ENCODE measurements at places on chromosomes 11 and 22.

GRCh38 chr11:16945671-16946469 is 68.3 kb downstream of the PLEKHA7 start:
- DNase-seq: peak; percentile 65

- DNase-seq: no peak
These were observed 505.2 kb downstream of the TBC1D22A start for GRCh38 chr22:47267513-47268282.

DNA sequence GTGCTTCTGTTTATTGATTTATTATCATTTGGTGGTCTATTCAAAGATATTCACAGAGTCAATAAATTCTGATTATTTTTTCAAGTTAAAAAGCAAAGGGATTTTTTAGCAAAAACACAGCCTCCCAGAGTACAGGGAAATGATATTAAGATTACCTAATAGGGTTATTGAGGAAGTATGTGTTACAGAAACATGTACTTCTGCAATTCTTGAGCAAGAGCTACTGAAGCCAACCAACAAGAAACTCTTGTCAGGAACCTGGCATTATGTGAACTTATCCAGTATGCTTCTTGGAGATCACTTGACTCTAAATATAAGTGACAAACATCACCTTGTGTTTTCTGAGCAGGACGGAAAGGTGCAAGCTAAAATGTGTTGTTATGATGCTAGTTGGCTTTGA is 42.0 kb upstream of the CARD18 start:
- DNase-seq: no peak

DNA sequence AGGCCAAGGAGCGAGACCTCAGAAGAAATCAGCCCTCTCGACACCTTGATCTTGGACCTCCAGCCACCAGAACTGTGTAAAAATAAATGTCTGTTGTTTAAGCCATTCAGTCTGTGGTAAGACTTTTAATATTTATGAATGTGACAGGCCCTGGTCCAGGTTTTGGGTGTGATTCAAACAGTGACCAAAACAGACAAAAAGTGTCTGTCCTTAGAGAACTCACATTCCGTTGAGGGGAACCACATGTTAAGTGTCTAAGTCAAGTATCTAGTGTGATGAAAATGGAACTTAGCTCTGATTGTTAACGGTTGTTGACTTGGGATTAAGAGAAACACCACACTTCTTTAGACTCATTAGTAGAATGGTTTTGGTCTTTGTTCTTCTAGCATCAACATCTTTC is 22.2 kb downstream of the ATXN10 start:
- DNase-seq: no peak

DNA sequence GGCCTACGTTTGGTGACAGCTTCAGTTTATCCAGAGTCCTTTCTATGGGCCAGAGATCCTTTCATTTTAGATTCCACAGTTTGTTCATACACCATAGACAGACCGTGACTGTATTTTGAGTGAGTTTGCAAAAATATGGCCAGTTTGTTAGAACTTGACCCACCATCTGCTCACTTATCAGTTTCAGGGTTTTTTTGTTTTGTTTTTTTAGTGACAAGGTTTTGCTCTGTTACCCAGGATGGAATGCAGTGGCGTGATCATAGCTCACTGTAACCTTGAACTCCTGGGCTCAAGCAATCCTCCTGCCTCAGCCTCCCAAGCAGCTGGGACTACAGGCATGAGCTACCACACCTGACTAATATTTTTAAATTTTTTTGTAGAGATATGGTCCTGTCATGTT is 9.1 kb upstream of the CKAP5 start:
- no peak for DNase-seq

DNA sequence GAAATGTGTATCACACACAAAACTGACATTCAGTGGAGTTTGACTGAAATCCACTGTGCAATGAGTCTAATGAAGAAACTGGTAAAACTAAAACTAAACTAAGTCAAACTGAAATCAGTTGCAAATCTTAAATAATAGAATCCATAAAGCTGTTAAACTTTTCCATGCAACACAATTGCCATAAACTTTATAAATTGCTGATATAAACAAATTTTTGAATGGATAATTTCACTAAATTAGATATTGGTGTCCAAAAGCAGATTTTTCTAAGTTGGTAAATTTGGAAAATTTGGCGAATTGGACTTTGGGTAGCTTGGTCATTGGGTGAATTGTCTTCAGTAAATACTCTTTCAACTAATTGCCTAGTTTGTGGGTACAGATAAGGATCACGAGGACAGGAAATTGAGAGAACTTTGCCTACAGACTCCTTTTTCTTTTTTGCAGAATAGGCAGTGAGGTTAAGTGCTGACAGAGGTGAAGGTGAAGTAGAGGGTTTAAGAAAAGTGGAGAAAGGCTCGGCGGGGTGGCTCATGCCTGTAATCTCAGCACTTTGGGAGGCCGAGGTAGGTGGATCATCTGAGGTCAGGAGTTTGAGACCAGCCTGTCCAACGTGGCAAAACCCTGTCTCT is 12.8 kb downstream of the MRPL17 start:
- no peak for DNase-seq

GRCh38 chr11:70581991-70582885 is 183.9 kb downstream of the CTTN start:
- DNase-seq: no peak

DNA sequence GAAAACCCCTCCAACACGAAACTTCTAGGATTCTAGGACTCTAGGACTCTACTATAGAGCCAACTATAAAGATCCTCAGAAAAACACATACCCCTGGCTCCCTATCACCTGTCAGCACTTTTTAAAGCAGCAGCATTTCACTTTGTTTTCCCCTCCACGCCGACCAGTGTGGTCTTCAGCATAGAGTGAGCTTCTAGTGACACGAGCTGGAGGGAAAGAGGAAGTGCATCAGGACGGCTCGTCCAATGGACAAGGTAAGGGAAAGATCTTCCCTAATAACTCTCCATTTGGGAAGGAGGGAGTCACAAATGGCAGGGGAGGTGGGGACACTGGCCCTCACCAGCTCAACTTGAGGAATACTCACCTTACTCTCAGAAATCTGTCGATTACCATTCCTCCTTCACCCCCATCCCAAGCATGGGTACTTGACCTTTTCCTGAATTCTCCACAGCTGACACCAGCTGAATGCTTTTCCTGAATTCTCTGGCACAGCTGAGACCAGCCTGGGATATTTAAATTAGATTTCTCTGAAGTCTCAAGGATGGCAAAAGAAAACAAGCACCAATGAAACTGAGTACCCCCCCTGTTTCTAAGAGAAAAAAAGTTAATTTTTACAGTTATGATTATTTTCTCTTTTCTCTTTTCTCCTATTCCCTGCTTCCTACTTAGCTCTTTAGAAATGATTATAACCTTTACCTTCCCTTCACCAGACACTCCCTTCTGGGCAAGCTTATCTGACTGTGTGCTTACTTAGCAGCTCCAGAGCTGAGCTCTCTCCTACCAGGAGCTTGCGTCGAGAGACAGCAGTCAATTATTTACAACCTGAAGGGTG is 33.3 kb upstream of the NNMT start:
- no peak for DNase-seq

DNA sequence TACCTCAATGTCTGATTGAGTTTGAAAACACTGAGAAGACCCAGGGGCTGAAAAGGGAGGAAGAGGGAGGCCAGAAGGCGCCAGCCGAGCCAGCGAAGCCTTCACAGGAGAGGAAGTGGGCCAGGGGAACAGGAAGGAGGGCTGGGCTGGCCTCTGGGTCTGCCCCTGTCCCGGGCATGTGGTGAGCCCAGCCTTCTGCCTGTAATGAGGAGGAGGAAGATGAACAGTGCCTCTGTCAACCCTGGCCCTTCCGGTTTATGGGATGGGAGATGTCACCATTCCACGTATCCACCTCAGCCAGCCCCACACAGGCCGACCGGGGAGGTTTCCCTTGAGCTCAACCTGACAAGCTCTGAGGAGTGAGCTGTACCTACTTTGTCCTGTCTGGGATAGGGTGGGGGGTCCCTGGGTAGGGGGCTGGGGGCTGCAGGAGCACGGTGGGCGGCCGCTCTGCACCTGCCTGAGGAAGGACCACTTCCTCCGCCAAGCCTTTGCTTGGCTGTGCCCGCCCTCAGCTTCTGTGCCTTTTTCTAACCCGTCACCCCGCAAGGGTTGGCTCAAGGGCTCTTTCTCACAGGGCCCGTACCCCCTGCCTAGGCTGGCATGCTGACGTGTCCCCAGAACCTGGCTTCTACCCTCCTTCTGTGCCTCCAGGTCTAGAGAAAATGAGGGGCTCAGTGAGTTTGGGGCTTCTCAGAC is 2.0 kb downstream of the PARVG start:
- DNase-seq: peak; percentile 56

DNA sequence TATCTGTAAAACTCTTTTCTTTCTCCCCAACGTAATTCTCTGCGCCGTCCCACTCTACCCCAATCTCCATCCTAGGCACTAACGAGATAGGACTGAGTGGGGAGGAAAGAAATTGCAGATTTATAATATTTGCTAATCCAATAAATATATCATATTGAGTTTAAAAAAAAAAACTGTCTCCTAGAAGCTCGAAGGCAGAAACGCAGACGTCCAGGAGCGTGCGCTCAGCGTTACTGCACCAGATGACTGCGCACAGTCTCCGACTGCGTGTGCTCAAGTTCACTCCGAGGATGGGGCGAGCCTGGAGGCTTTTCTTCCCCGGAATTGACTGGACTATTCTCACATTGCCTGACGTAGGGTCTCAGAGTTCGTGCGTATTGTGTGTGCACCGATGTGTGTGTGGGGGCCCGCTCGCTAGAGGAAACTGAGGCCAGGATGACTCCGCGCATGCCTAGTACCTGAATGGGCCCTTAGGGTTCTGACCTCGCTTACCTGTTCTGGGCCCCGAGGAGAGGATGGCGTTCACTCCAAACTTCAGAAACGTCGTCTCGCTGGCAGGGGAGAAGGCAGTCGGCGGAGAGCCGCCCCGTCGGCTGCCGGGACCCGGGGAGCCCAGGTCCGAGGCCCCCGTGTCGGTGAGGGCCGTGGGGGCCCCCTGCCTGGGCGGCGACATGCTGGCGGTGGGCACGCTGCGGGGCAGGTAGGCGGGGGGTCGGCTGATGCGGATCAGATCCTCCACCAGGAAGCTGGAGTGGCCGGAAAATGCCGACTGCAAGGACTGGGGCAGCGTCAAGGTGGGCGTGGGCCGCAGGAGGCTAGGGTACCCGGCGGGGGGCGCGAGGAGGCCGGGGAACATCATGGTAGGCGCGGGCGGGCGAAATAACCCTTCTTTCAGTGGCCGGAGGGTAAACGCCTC is 551 bp downstream of the DBX1 start:
- no peak for DNase-seq

DNA sequence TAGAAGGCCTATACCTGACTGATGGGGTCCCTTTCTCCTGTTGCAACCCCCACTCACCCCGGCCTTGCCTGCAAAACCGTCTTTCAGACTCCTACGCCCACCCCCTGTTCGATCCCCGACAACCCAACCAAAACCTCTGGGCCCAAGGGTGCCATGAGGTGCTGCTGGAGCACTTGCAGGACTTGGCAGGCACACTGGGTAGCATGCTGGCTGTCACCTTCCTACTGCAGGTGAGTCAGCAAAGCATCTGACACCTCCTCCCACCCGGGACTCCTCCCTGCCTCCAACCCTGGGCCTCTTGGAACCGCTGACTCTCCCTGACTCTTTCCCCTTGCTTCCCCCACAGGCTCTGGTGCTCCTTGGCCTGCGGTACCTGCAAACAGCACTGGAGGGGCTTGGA is 1.2 kb downstream of the ROM1 start:
- DNase-seq: peak; percentile 64

- DNase-seq: peak; percentile 66
These were observed 389 bp downstream of the MICALL1 start for GRCh38 chr22:37906364-37907008.

DNA sequence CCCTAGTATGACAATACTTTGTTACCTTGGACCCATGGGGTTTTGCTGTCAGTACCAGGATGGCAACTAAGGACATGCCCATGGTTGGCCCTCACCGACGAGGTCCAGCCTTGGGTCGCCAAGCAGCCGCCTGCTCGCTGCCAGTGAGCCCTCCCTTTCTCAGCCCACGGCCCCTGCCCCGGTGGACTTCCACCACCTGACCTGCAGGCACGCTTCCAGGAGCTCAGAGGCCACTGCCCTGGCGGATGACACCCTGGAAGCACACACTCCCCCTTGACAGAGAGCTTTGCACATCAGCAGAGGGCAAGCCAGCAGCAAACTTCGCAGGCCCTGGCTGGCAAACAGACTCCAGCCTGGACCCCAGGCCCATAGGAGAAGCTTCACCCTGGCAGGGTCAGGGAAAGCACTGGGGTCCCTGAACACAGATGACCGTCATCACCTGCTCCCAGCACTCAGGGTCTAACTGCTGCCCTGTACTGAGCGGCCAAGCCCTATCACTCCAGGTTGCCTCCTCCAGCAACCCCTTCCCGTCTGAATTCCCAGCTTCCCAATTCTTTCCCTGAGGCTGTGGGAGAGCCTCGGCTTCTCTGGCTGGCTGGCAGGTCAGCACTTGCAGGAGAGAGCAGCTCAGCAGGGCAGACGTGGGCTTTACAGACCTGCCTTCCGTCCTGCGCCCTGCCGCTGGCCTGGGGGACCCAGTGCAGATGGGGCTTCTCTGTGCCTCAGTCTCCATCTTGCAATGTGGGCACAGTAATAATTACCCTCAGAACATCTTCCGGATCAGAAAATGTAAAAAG is 2.7 kb upstream of the PPARA start:
- DNase-seq: no peak

DNA sequence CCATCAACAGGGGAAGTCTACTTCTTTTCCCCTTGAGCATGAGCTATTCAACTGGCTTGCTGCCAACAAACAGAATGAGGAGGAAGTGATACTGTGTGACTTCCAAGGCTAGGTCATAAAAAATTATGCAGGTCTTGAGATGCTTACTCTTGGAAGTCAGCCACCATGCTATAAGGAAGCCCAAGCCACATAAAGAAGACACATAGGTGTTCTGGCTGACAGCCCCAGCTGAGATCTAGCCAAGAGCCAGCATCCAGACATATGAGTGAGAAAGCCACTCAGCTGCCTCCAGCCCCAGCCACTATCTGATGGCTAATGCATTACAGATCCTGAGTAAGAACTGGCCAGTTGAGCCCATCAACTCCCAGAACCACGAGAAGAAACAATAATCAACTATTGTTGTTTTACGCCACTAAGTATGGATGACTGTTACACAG is 31.0 kb upstream of the PPP2R1B start:
- no peak for DNase-seq

DNA sequence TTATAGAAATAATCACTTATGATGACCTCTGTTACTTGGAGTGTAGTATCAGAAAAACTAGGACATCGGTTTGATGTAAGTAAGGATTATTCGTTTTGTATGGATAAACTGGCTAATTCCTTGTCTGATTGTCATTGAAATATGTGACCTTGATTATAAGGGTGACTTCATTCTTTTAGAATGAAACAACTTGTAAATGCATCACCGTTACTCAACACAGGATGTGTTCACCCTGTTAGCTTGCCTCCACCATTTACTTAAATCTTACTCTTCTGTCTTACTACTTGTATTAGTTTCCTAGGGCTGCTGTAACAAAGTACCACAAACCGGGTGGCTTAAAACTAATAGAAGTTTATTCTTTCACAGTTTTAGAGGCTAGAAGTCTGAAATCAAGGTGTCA is 7.9 kb downstream of the SFI1 start:
- no peak for DNase-seq

Measured in stimulated activated CD8-positive, alpha-beta memory T cell treated with anti-CD3 and anti-CD28 coated beads, Interleukin-4, amount 100 ng/mL, for 48 hours (primary cell).